ENCODE measurements at places on chromosomes 11 and 22. TPM values are rescaled to one million over a fixed set of nuclear protein-coding genes. Genes with fewer than 3 reads are reported as not detected.

Gene HEPN1
- not detected for total RNA-seq

Gene SLCO2B1
- not detected for total RNA-seq

Gene ROM1
- total RNA-seq, result 2.3 TPM

Gene PRG3
- not detected for total RNA-seq

Gene TRIM48
- total RNA-seq, result not detected

Gene OPCML
- total RNA-seq, result not detected

Gene NXPE2
- not detected for total RNA-seq

Gene RGL4
- total RNA-seq, result not detected

Gene CLTCL1
- 28.2 TPM for total RNA-seq

Gene WDR74
- 36.7 TPM for total RNA-seq

Gene APOBEC3B
- 11.2 TPM for total RNA-seq

Gene OR51I1
- not detected for total RNA-seq

Gene CDHR5
- total RNA-seq, result not detected

Gene YPEL4
- total RNA-seq, result 0.35 TPM

Gene ALX4
- total RNA-seq, result under 0.01 TPM

Gene TSPAN32
- total RNA-seq, result not detected

Gene PDE3B
- total RNA-seq, result not detected

Gene MFRP
- not detected for total RNA-seq

Gene MRGPRE
- not detected for total RNA-seq

Gene GGTLC2
- not detected for total RNA-seq

Gene GRM5
- not detected for total RNA-seq

Gene HEPACAM
- total RNA-seq, result 0.17 TPM

Gene KRTAP5-11
- not detected for total RNA-seq

Gene PLET1
- total RNA-seq, result not detected

Gene DDI1
- total RNA-seq, result not detected

Gene INPP5J
- 2.0 TPM for total RNA-seq

Gene ANKRD49
- total RNA-seq, result 9.4 TPM
